GM12878 (cell line): ENCODE measurements at places on chromosomes 3 and 15.

DNA sequence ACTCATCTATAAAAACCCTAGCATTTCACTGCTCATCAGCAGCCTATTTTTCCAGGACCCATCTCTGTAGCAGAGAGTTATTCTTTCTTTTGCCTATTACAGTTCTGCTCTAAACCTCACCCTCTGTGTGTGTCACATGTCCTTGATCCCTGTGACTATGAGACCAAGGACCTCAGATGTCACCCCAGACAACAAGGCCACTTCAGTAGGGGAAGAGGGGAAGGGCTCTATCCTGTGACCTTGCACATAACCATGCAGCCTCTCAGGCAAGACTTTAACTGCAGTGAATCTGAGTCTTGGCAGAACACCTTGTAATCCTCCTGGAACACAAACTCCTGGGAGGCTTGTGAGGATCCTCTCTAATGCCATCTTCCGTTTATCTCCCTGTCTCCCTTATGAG, 4.4 kb upstream of the ZNF589 start:
- H3K27me3 ChIP-seq, result no peaks in the 10 kb centered on the region
- H3K36me3 ChIP-seq, result no peaks in the 10 kb centered on the region
- no peak overlapping the region for H3K4me3 ChIP-seq
- no peak overlapping the region for H3K27ac ChIP-seq

DNA sequence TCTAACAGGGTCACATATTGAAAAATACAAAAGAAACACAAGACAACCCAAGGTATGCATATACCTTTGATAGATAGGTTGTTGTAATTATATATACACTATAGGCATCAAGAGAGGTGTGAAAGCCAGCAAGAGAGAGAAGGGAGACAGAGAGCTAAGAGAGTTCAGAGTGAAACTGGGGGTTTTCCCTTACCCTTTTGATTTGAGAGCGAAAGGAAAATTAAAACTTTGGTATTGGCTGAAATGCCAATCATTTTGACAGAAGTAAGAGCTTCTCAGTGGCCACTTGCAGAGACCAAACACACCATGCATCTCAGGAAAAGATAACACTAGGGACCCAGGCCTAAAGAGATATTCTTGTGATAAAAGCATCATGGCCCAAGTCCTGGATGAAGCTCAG, 183.6 kb downstream of the SHOX2 start:
- no peak overlapping the region for H3K4me3 ChIP-seq
- DNase-seq, result peak; percentile 12
- H3K27ac ChIP-seq, result no peak overlapping the region
- H3K27me3 ChIP-seq, result no peaks in the 10 kb centered on the region

- no peak overlapping the region for H3K27ac ChIP-seq
- no peak for DNase-seq
- H3K4me3 ChIP-seq, result no peak overlapping the region
- H3K27me3 ChIP-seq, result no peaks in the 10 kb centered on the region
- peaks cover 11% of the 10 kb centered on the region for H3K4me1 ChIP-seq
- no peaks in the 10 kb centered on the region for H3K36me3 ChIP-seq
Measured at GRCh38 chr3:53849916-53850315, 3.5 kb downstream of the IL17RB start.

DNA sequence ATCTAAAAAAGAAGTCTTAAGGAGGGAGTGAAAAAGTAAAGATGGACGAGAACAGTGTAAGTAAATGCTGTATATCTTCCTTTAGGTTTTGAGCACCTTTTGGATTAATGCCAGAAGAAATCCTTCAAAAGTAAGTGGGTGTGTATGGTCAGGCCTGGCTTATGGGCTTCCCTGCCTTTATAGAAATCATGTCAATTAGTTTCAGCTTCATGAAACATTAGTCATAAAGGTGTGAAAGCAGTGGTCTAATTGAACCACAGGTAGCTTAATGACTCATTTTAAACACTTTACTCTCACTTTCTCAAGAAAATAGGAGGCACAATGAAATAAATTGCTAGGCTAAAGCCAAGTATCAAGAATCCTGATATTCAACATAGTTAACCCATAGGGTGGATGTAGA, 467.4 kb upstream of the DPPA4 start:
- no peaks in the 10 kb centered on the region for H3K27me3 ChIP-seq
- H3K36me3 ChIP-seq, result no peaks in the 10 kb centered on the region
- no peak overlapping the region for H3K4me3 ChIP-seq
- no peak overlapping the region for H3K27ac ChIP-seq

DNA sequence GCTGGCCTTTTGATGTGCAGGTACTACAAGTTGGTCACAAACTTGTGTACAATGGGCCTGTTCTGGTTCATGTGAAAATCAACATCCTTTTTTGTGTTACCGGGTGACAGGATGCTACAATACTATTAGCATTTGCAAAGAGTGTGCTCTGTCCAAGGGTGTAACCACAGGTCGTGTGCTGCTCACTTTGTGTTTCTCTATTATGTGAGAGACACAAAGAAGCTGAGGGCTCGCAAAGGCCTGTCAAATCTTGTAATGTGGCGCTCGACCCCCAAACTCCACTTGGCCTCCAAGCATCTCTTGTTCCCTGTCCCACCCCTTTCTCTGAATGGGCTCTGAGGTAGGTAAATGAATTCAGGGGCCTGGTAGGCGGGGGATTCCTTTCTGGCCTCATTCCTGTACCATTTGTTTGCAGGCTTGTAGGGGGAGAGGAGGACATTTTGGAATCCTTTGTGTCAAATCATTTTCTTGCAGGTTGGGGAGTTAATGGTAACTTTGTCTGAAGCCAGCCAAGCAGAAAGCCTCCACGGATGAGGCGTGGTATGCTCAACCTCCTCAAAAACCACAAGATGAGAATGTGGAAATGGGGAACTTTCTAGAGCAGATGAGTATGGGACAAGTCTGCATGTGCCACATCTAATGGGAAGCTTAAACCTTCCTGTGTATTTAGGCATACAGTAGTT, 109.1 kb downstream of the OPA1 start:
- peaks cover 13% of the 10 kb centered on the region for H3K4me1 ChIP-seq
- 0 out of 2 replicates have a peak overlapping the region, but pooled peaks have one; percentile 7 for H3K4me3 ChIP-seq
- DNase-seq, result peak; percentile 62
- no peaks in the 10 kb centered on the region for H3K27me3 ChIP-seq

DNA sequence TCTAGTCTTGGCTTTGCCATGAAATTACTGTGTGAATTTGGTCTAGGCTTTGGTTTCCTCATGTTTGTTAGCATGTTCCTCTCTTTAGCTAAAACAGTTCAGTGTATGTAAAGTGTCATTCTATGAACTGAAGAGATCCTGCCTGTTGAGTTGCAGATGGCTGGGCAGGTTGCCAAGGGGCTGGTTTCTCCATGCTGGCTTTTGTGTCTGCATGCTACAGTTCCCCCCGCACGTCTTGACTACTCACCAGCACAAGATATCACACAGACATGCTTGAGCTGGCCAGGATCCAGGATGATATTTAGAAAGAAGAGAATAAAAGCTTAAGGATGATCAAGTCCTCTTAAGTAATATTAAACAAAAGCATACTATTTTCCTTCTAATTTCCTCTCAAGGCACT, 90.2 kb downstream of the CERS3 start:
- no peaks in the 10 kb centered on the region for H3K4me1 ChIP-seq
- DNase-seq, result peak; percentile 5
- no peaks in the 10 kb centered on the region for H3K36me3 ChIP-seq
- no peak overlapping the region for H3K27ac ChIP-seq
- H3K4me3 ChIP-seq, result no peak overlapping the region

- H3K4me3 ChIP-seq, result no peak overlapping the region
- peaks cover 4% of the 10 kb centered on the region; the same call in 1 of the 2 replicates for H3K4me1 ChIP-seq
- H3K36me3 ChIP-seq, result no peaks in the 10 kb centered on the region
- H3K27me3 ChIP-seq, result no peaks in the 10 kb centered on the region
- no peak for DNase-seq
Measured at GRCh38 chr3:112078125-112079083, 7.8 kb upstream of the C3orf52 start.

GRCh38 chr3:187743195-187744141, 1.8 kb downstream of the BCL6 start:
- peaks cover 18% of the 10 kb centered on the region for H3K27me3 ChIP-seq
- no peaks in the 10 kb centered on the region for H3K36me3 ChIP-seq
- H3K27ac ChIP-seq, result no peak overlapping the region
- no peaks in the 10 kb centered on the region; the same call in 1 of the 2 replicates for H3K4me1 ChIP-seq
- no peak overlapping the region for H3K4me3 ChIP-seq
- DNase-seq, result no peak

- H3K36me3 ChIP-seq, result no peaks in the 10 kb centered on the region
- H3K4me3 ChIP-seq, result no peak overlapping the region
- no peaks in the 10 kb centered on the region for H3K4me1 ChIP-seq
- DNase-seq, result no peak
Measured at GRCh38 chr3:77242371-77242770, 202.5 kb downstream of the ROBO2 start.
